ENCODE measurements at places on chromosomes 12 and 14.

- no peak for DNase-seq
Observed at GRCh38 chr14:73842201-73842600, 9.4 kb upstream of the PTGR2 start.

DNA sequence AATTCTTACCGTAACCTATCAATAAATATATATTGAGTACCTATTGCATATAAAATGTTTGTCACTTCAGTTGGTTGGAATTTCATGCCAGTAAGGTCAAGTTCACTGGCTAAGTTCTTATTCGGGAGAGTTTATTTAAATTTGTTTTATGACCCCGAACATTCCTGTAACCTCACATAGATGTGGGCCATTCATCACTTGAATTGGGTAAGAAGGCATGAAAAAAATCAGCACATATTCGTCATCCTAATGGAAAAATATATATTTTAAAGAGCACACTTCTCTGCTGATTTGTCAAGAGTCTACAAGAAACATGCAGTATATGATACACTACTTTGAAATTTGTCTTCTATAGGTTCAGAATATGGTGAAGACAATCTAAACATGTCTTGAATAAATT, 263.4 kb downstream of the CCDC91 start:
- DNase-seq, result no peak

DNA sequence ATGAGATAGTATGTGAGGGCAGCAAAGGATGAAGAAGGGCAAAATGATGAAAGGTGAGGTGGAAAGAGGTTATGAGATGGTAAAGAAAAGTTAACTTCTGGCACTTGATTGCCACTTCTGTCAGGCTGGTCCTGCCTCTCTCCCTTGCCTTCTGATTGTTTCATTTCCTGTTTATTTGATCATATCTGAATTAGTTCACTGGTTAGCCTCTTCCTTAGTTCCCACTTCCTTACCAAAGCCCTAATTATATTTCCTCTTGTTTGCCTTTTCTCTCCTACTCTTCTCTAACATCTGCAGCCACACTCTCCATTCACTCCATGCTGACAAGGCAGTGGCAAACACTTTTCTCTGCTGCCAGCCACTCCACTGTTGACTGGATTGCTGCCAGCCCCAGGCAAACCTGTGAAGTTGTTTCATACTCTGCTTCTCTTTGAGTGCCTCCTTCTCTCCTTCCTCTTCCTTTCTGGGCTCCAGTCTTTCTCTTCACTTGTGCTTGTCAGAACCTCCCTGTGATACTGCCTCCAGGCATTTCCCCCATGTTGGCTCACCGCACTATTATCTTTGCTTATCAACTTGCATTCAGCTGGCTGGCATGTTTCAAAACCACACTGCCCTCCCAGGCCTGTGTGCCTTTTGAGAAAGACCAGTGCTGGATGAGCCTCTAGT, 8.1 kb downstream of the PNP start:
- no peak for DNase-seq

DNA sequence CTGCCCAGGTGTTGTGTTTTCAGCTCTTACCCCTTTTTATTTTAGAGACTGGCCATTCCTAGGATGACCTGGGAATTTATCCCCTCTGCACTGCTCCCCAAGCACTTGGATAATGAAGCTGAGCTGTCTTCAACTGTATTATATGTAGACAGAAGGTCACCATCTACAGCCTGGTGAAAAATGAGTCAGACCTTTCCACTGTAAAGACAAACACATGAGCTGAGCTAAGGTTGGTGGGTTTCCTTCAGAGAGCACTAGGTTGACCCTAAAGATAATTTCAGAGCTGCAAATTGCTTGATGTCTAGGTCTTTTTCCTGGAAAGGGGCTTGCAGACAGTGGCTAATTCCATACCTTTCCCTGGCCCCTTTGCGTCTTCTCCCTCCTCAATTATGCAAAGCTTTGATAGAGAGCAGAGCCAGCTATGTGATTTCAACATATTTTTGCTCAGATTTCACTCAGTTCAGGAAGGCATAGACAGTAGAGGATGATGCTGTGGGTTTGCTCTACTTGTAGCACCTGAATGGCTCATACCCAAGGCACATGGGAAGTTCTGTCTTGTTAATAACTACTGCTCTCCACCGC, 9.2 kb upstream of the IKZF4 start:
- no peak for DNase-seq

DNA sequence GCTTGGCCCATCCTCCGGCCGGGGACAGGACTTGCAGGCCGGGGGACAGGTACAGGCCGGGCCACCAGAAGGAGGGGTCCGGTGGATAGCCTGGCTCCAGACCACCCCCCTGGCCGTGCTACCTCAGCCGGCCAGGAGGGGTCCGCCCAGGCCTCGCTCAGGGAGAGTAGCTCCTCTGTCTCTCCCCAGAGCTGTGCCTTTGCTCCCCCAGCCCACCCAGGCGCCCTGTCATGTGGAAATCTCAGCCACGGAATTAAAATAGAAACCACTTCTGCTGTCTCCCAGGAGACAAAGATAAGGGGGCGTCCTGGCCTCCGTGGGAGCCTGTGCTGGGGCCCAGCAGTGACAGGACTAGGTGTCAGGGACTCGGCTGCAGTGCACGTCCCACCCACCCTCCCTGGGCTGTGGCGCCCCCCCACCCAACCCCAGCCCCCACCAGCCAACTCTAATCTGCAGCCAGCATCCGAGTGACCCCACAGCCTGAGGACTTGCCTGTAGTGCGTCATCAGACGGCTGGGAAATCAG, 3.3 kb upstream of the CRIP2 start:
- no peak for DNase-seq

DNA sequence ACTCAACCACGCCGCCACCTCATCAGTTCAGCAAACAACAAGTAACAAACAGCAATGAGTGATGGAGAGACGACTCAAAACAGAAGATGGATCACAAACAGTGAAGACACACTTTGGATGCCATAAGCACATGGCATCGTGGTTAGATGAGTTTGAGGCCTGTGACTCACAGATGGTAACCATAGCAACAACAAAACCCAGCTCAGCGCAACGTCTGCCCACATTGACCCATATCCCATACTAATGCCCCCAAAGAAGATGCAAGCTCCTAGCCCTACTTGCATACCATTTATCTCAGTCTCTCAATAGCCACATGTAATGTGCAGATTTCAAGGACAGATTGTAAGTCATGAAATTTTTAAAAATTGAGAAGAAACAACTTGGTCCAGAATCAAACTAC, 1322.3 kb upstream of the TMEM132C start:
- no peak for DNase-seq

DNA sequence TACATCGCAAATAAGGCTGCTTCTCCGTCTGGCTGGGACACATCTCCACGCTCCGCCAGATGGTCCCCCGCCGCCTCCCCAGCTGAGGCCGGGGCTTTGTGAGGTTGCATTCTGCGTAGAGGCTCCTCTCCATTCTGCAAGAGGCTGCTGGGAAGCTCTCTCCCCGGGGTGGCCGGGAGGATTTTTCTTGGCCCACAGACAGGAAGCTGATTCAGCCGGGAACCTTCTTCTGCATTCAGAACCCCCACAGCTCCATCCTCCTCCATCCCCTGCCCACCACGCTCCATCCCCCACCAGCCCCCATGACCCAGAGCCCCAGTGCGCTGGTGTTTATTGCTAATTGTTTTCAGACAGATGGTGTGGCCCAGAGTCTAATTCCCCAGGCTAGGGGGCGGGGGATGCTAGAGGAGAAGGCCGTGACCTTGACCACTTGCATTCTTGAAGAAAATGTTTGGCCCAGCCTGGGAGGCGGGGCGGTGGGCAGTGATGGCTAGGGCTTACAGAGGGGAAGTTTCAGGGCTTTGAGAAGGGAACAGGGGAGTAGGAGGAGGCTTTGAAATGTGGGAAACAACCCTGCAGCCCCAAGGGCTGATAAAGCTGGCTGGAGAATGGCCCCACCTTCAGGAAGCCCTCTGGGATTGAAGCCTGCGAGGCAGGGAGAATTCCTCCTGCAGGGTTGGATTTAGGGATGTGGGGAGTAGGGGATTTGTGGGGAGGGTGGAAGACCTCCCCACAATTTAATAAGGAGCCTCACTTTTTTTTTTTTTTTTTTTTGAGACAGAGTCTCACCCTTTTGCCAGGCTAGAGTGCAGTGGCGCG, 88.5 kb upstream of the NCOR2 start:
- no peak for DNase-seq
